ENCODE measurements at places on chromosomes 1 and 21.

GRCh38 chr1:59598120-59598440 is 216.7 kb upstream of the HOOK1 start:
- DNase-seq, result no peak

DNA sequence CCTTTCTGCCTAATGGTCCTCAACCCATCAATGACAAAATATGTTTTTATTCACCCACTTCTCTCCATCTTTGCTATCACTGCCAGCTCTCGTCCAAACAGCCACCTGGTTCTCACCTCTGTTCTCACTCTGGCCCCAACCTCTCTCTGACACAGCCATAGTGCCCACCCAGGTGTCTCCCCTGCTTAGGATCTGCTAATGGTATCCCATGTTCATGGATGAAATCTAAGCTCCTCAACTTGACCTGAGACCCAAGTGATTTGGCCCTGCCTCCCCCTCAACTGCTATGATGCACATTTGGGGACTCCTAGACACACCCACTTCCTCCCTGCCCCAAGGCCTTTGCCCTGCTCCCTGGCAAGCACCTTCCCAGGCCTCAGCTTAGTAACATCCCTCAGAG is 25.9 kb downstream of the KIF17 start:
- no peak for DNase-seq

DNA sequence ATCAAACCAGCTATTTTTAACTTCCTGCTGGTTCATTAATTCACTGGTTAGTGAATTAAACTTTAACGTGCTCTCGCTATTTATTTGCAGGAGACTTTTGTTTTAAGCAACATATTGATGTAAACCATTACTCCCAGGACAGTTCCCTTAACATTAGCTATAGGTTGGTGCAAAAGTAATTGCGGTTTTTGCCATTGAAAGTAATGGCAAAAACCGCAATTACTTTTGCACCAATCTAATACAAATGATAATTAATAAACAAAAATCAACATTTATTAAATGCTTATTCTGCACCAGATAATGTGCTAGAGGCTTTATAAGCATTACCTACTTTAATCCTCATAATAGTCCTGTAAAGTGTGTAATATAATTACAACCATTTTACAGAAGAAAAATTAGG is 176.5 kb downstream of the NPHP4 start:
- no peak for DNase-seq

- no peak for DNase-seq
Measured at GRCh38 chr1:198186916-198187580, 30.2 kb downstream of the NEK7 start.

GRCh38 chr1:65471861-65472332 is 51.4 kb downstream of the LEPR start:
- no peak for DNase-seq

Measured in CD4-positive, CD25-positive, alpha-beta regulatory T cell (primary cell).